ENCODE measurements at places on chromosomes 11 and 22.

- no peak for DNase-seq
These were observed 46.6 kb downstream of the CWC15 start for GRCh38 chr11:94926698-94927237.

DNA sequence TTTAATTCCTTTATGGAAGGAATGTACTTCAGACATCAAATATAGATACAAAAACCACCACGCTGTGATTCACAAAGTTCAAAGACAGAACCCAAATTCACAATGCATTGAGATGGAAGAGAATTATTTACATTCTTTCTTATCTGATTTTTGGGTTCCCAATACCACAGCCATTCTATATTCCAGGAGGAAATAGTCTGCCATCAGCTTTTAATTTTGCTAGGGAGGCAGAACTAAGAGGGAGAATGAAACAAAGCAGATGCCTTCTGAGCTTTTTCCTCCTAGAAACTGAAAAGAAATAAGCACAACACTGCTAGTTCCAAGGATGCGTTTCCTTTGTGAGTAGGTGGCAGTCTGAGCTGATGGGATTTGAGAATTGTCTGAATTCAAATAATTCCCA is 283.0 kb upstream of the NARS2 start:
- no peak for DNase-seq

DNA sequence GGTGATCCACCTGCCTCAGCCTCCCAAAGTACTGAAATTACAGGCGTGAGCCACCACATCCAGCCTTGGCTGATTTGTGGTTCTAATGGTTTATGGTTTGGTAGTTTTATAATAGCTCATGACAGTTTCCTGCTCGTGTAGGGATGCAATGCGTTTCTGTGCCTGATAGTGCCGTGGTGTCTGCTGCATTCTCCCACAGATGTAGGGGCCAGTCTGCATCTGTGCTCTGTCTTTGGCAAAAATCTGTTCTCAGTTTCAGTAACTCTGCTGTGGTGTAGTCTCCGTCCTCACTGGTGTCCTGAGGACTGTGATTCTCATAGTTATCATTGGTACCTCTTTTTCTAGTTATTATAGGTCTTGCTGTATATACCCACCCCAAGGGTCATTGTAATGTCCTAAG is 16.3 kb downstream of the ST14 start:
- no peak for DNase-seq

- peak; percentile 19 for DNase-seq
These were observed 12.1 kb upstream of the FCHSD2 start for GRCh38 chr11:73154178-73154577.

DNA sequence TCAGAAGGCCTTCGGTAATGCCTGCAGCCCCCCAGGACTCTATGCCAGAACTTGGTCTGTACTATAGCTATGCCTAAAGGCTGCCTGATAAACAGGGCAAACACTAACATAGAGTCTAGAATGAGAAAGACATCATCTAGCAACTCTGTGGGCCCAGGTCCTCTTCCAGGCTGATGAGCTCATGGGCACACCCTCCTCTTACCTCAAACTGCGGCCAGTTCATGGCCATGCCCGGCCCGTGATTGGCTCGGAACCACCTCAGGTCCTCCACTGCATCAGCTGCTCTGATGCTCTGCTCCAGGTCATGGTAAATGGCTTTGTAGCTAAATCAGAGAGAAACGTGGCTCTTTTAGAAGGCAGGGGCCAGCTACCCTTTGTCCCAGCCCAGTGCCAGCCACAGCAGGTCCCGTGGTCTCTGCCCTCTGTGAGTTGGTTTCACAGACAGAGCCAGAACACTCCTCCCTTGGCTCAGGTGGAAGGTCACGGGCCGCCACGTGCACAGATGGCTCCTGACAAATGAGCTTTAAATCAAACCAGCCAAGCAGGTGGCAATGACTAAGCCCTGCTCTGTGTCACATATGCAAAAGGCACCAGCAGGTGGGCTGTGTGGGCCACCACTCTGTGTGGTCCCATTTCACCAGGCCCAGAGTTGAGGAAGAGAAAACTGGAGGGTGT is 25.0 kb upstream of the ARFGAP3 start:
- DNase-seq = no peak

DNA sequence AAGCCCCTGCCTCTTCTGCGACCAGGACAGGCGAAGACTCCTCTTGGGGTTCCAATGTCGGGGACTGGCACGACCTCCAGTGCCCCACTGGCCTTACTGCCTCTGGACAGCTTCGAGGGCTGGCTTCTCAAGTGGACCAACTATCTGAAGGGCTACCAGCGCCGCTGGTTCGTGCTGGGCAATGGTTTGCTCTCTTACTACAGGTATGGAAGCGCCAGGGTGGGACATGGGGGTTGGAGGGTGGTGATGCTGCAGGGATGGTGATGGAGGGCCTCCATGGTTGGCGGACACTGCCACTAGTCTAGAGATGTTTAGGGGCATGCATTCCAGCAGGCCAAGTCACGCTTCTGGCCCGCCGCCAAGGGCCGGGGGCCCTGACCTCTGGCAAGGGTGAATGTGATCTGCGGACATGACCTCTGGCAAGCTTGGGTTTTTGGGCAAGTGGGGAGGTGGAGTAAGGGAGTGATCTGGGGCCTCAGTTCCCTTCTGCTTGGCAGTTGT is 727 bp downstream of the OSBP2 start:
- DNase-seq = no peak

GRCh38 chr22:42985531-42985905 is 29.4 kb downstream of the PACSIN2 start:
- DNase-seq = no peak

DNA sequence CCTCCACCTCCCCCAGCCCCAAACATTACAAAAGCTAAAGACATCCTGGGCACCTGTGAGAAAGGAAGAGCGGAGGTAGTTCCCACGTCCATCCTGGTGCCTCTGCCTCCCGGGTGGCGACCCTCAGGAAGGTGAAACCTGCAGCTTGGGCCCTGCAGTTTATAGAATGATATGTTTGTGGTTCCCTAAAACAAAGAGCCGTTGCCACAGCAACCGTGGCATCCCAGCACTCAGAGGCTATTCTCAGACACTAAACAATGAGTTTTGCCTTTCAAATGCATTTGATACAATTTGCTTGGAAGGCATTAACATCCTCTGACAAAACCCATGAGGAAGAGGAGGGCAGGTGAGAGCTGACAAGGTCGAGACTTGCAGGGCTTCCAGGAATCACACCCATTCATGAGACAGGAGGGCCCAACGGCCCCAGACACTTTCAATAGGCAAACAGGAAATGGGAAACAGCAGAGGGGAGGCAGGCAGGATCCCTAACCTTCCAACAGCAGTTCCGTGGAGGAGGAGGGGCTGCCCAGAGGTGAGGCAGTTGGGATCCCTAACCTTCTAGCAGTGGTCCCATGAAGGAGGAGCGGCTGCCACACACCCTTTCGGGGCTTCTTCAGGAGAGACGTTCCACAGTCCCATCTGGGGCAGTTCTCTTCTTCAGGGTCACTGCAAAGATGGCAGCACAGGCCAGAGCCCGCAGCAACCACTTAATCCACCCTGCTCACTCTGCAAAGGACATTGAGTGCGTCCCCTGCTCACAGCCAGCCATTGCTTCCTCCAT is 379.2 kb downstream of the SHANK2 start:
- DNase-seq = no peak

DNA sequence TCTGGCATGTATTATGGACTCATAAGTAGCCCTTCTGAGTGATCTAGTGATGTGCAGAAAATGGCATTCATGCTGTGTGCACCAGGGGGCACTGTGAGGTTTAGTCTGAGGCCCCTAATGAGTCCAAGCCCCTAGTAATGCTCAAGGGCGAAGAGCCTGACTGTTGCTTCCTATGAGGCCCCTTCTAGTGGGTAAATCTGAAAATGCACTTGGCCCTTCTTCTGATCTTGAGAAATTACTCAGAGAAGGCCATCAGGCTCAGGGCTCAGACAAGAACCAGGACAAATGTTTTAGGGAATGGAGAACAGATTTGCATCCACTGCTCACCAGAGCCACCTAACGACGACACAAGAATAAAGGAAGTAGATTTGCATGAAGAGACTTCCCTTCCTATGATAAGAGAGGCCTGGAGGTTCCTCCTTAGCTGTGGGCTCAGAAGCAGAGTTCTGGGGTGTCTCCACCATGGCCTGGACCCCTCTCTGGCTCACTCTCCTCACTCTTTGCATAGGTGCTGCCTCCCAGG is 75.8 kb downstream of the GGTLC2 start:
- DNase-seq = peak; percentile 13

- no peak for DNase-seq
These were observed 30.5 kb upstream of the GNB1L start for GRCh38 chr22:19884954-19885751.

GRCh38 chr11:59207988-59208451 is 4.7 kb downstream of the MPEG1 start:
- peak; percentile 11 for DNase-seq

- no peak for DNase-seq
These were observed 156.6 kb upstream of the GRK3 start for GRCh38 chr22:25407859-25408229.

DNA sequence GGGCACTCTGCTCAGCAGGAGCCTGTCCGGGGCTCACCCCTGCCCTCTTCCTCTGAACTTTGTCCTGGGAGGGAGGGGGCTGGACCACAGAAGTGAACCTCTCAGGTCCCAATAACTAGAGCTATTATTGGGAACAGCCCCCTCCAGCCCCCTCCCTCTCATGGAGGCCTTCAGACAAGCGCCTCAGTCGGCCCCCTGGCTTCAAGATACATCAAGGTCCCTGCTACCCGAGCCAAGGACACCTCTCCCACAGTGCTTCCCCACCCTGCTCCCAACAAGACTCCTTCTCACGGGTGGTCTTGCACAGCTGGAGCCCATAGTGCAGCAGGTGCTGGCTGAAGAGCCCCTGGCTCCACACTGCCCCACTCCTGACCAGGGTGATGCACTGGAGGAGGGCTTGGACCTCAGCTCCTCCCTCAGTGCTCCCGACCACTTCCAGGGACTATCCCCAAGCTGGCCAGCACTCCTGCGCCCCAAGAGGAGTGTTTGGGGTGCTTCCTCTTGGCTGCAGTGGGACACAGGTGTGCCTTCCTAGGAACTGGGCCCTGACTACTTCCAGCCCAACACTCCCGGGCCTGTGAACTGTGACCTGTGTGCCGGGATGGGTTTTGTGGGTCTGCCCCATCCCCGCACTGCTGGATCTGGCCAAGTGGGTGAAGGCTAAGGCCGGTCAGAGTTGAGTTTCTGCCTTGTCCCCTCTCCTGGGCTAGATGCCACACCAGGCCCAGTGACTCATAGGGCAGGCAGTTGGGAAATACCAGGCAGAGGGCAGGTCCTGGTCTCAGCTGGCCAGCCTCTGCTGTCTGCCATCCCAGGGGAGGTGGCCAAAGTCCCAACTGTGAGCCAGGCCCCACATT is 2.2 kb downstream of the PNPLA2 start:
- no peak for DNase-seq

GRCh38 chr11:68012044-68012842 is 2.1 kb downstream of the ALDH3B1 start:
- DNase-seq = no peak

DNA sequence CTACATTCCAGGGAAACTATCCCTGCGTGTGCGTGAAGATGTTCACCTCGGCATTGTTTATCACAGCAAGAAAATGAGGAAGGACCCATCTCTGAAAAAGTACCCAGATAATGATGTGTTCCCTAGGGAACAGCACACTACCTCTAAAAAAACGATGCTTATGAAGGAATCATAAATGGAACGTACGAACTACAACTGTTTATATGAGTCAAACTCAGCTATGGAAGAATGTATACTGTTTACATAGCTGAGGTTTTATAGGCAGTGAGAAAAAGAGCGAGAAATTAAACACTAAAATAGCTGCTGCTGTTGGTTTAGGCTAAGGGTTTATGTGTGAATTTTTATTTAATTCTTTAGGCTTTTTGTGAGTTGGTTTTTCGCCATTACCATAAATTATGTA is 48.9 kb downstream of the APOL1 start:
- DNase-seq = no peak

- DNase-seq = no peak
These were observed 80.2 kb downstream of the TBC1D22A start for GRCh38 chr22:46842606-46843005.

GRCh38 chr22:23262518-23263332 is 82.4 kb downstream of the BCR start:
- DNase-seq = no peak

GRCh38 chr11:120959189-120959588 is 64.7 kb upstream of the TBCEL start:
- DNase-seq = no peak

- no peak for DNase-seq
These were observed 60.1 kb upstream of the PHF21A start for GRCh38 chr11:46181387-46181786.

GRCh38 chr11:20035701-20036601 is 124.3 kb downstream of the DBX1 start:
- no peak for DNase-seq

DNA sequence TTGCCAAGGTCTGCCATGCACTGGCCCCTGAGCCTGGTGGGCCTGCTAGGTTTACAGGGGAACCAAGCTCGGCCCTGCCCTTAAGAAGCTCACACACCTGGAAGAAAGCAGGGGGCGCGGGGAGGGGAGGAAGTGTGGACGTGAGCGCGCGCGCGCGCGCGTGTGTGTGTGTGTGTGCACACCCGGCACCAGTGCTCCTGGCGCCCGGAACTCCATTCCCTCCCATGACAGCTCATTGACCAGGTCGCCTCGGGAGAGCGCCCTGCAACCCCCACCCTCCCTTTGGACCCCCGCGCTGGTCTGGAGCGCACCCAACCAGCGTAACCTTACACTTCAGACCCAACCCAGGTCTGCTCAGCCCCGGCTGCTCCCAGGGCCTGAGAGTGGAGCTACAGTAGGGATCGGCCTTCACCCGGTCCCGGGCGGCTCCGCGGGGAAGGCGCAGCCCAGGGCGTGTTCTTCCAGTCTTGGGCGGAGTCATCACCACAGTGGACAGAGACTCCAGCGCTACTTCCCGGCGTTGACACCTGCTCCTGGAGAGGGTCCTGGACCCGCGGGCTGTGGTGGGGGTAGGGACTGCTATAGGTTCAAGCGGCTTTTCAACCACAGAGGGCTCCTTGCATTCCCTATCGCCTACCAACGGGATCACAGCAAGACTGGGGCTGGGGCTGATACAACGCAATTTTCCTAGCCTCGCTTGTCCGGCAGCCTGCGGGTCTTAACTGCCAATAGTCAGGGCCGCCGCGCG is 1.5 kb downstream of the GALNT18 start:
- no peak for DNase-seq

GRCh38 chr22:16914006-16914405 is 88.8 kb upstream of the XKR3 start:
- DNase-seq = no peak

GRCh38 chr22:33920197-33920540 is at the start of gene LARGE1:
Gene LARGE1, minus strand, starts transcription at chr22:33920476.
- no peak for DNase-seq

- no peak for DNase-seq
These were observed 58.9 kb upstream of the THY1 start for GRCh38 chr11:119481667-119482400.

All from activated T-cell treated with anti-CD3 and anti-CD28 coated beads for 1 hour (primary cell).